ENCODE measurements at places on chromosomes 16 and 17.
A peak's percentile ranks its signal among the peaks of the same experiment; 100 is the strongest.

DNA sequence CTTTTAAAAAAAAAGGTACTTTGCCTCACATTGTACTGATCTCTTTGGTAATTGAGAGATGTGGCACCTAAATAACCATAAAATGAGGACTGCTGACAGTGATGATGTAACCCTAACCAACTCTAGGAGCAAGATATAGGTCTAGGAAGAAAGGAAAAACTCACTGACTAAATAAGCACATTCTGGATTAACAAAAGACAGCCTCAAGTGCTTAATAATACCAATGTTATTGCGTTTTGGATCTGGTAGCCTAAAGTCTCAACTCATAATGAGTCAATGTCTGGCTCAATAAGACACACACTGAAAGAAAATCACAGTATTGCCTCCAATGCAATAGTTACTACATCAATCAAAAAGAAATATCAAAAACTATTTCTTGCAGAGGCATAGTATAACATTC is 3.0 kb downstream of the ERN1 start:
- no peak for DNase-seq

DNA sequence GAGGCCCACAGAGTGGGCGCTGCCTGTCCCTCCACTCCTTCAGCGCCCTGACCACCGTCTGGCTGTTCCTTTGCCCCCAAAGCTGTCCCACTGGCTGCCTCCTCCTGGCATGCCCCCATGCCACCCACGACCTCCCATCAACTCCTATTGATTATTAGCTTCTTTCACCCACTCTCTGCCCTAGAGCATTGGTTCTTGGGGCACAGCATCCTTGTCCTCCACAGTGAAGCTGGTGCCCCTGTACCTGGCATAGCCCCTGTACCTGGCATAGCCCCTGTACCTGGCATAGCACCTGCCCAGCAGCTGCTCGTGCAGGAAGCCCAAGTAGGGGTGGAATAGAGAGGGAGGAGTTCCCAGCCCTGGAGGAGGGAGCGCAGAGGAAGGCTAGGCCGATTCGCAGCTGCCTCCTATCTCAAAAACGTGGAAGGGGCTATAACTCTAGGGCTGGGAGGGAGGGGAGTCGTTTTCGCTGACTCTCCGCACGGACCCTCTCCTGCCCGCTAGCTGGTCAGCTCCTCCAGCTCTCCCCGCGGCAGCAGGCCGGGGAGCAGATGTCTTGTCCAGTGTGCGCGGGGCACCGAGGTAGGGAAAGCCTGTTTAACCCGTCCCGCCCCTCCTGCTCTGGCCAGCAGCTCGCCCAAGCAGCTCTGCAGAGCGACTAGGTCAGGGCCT is 5.7 kb upstream of the ACTG1 start:
- peak; percentile 54 for DNase-seq

DNA sequence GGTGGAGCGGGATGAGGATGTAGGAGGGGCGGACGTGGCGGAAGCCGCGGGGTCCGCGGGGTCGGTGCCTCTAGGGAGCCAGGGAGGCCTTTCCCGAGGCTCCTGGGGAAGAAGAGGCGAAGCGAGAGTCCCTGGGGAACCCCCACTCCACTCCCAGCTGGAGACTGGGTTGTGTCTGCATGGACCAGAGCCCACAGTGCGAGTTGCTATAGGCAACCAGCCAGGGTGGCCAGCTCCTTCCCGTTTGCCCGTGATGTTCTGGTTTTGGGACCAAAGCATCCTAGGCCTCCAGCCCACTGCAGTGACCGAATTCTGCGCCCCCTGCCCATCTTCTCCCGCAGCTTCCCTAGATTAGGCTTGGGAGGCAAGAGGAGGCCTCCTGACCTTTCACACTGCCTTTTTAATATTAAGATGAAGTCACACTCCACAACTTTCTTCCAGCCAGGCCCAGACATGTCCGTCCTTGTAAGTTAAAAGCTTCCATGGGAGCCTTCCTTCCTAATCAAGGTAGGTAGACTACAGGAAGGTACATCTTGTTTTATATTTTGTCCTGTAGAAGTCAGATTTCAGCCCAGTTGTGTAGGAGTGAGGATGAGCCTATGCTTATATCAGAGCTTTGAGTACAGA is 469 bp downstream of the AMZ2 start:
- no peak for DNase-seq

GRCh38 chr16:77227745-77228144 is 28.5 kb downstream of the SYCE1L start:
- no peak for DNase-seq

DNA sequence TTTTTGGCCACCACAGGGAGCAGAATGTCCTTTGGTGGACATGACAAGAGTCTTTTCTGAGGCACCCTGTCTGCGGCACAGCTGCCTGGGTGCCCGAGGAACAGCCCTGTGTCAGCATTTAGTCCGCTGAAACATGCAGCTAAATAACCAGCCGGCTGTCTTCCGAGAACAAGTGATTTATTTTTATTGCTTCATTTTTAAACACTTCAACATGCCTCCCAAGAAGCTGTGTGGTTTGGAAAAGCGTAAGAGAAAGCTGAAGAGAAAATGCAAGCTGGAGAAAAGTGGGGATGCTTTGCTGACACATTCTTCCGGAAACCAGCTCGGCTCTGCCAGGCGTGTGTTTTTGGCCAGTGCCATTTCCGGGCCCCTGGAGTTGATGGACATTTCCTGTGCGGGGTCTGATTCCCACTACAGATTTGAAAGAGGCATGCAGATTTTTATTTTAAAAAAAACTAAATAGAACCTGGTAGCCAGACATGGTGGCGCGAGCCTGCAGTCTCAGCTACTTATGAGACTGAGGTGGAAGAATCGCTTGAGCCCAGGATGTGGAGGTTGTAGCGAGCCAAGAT is 94.7 kb downstream of the SEC14L1 start:
- no peak for DNase-seq

GRCh38 chr17:39174920-39175694 is 9.1 kb upstream of the ARL5C start:
- DNase-seq: peak; percentile 93

DNA sequence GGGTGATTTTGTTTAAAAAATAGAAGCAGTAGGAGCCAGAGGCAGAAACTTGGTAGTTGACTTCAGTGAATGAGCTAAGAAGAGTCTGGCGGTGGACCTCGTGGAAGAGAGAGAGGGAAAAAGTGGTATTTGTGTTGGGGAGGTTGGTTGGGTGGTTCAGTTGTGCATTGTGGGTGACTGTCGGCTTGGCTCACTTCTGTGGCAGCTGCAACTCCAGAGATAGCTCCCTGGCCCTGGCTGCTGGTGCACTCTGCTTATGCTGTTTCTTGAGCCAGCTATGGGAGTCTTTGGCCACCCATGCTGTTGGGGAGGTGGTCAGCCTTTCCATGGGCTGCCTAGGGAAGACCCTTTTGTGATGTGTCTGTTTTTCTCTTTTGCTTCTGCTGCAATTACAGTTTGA is 50.4 kb upstream of the CRISPLD2 start:
- no peak for DNase-seq

DNA sequence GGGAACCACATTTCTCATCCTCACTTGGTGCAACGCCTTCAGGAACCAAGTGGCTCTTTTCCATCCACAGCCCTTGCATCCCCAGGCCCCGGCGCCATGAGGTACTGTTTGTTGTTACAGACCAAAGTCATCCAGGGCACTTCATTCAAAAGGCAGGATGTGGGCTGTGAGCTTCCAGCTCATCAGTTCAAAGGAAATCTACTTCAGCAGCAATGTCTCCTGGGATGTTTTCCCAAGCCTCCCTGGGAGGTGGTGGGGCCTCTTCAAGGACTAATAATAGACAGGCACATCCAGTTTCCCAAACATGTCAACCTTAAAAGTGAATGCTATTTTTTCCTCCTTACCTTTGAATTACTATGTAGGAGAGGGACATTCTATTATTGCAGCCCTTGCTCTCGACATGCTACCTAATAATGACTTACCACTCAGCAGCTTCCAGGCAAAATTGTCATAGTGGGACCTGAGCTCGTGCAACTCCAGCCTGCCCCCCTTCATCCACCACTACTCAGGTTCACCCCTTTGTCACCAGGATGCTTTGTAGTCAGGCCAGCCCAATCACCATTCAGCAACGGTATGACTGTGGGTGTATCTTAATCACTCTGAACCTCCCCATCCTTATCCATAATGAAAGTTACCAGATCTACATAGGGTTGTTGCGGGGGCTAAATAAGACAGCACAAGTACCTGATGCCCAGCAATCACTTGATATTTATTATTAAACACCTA is 1.7 kb upstream of the PRKCB start:
- DNase-seq: no peak

DNA sequence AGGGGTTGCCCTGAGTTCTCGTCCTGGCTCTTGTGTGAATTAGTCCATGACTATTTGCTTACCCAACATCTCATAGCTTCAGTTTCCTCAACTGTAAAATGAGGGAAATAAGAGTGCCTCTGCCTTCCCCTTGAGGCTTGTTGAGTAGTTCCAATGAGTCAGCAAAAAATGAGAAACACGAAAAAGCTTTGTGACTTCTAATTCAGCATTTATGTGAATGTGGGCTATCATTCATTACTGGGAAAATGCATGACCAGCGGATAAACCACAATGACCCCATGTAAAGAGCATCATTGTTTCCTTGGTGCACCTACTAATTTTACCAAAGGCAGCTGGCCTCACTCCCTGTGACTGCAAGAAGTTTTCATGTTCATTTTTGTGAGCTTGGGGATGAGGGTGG is 374.6 kb upstream of the HSBP1 start:
- no peak for DNase-seq

- DNase-seq: peak; percentile 60
Measured at GRCh38 chr16:86343796-86344585, 166.3 kb upstream of the FOXF1 start.

DNA sequence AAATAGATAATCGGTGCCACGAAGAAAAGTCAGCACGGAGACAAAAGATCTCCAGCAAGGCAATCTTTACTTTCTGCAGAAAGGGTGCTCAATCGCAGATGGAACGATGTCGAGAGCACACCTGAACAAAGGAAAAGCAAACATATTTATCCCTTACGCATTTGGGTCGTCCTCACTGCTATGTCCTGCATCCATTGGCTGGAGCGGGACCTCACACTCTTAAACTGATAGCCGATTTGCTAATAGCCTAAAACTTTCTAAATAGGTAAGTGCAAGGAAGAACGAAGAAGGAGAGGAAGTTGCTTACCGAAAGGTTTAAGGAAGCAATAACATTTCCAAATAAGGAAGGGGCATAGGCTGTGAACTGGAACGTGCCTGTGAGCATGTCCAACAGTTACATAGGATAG is 1.2 kb upstream of the AKAP10 start:
- no peak for DNase-seq

- DNase-seq: peak; percentile 10
Measured at GRCh38 chr17:16106161-16106891, 106.7 kb downstream of the TTC19 start.

- no peak for DNase-seq
Measured at GRCh38 chr17:31073411-31073810, 21.4 kb upstream of the NF1 start.

DNA sequence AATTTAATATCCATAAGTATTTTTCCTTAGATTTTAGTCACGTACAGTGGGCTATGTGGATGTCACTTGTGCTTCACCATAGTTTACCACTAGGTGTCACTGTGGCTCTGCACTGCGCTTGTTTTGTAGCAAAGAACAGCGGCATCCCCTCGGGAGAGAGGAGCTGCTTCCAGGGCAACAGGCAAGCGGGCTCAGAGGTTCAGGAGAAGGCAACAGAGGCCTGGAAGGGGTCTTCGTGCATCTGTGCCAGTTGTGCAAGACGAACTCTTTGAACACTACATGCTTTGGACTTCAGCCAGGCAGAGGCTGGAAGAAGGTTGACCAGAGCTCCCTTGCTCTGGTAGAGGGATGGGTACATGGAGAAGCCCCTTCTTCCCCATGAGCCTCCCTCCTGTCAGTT is 20.6 kb downstream of the CYB561 start:
- peak; percentile 97 for DNase-seq

DNA sequence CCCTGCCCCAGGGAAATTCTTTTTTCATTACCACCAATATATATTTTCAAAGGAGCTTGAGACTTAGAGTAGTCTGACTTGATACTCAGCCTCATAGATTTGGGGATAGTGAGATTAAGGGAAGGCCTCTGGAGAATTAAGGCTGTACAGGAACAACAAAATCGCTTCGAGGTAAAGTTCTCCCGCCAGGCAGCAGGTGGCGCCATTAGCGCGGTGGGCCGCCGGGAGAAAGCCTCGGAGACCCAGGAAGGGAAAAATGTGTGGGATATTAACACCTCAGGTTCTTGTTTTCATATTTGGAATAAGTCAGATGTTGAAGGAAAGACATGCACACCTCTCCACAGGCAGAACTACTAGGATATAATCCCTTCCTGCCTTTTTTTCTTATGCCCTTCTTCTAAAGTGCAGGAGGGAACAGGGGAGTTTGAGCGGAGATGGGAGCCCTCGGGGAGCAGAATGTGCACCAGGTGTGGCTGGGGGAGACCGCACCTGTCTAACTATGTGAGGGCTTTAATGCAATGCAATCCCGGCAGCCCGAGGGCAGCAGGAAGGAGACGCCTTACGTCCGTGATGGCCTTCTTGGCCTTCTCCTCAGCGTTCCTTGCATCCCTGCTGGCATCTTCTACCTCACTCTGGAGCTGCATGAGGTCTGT is 25.9 kb downstream of the MYH3 start:
- peak; percentile 59 for DNase-seq

GRCh38 chr17:35188111-35188510 is 6.1 kb downstream of the SLC35G3 start:
- no peak for DNase-seq

DNA sequence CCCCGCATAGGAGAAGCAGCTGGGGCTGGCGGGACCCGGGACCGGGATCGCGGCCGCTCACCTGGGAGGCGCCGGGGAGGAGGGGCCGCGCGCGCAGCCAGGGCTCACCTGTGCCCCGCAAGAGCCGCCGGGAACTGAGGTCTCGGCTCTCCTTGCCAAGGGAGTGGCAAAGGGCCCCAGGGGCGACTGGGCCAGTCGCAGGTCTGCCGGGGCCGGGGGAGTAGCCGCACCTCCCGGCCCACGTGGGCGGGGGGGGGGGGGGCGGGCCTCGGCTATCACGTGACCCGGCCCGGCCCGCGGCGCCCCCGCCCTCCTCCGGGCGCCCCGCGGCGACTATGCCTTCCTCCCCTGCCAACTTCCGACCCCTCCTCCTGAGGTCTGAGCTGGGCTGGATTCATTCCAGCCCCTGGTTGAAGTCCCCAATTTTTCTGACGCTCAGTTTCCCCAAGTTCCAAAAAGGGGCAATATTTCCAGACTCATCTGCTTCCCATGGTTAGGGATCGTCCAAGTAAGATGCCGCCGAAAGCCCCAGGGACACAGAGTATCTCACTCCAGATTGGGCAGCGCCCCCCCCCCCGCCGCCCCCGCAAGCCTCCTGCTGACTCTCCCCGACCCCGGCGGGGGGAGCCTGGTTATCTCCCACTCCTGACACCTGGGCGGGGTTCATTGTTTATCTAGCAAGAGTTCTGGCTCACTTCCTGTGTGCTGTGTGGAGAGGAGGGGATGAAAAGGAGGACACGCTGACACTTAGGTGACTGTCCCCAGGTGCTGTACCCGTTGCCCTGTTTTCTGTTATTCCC is at the start of gene TMC6:
TSS of gene TMC6 (minus strand) at position 205 of the 800 bp plus-strand sequence. CDS start 1,923 bp downstream, outside the sequence.
- DNase-seq: peak; percentile 74

Data from eye (tissue), 1 donor.